ENCODE measurements at places on chromosomes 1 and 21. TPM values are rescaled to one million over a fixed set of nuclear protein-coding genes. Genes with fewer than 3 reads are reported as not detected.
A peak's percentile ranks its signal among the peaks of the same experiment; 100 is the strongest.

AHCYL1 gene
- polyA plus RNA-seq, result 83.2 TPM

DESI2 gene
- 67.8 TPM for polyA plus RNA-seq

KRTAP24-1 gene
- not detected for polyA plus RNA-seq

CD48 gene
- 6.3 TPM for polyA plus RNA-seq

GRCh38 chr21:16084776-16085364 is 355.1 kb downstream of the USP25 start:
- no peak for DNase-seq

- no peak for DNase-seq
Observed at GRCh38 chr1:44489481-44489880, 84.4 kb downstream of the RNF220 start.

GRCh38 chr21:23921670-23922418 is 1685.4 kb downstream of the MRPL39 start:
- DNase-seq, result no peak

DNA sequence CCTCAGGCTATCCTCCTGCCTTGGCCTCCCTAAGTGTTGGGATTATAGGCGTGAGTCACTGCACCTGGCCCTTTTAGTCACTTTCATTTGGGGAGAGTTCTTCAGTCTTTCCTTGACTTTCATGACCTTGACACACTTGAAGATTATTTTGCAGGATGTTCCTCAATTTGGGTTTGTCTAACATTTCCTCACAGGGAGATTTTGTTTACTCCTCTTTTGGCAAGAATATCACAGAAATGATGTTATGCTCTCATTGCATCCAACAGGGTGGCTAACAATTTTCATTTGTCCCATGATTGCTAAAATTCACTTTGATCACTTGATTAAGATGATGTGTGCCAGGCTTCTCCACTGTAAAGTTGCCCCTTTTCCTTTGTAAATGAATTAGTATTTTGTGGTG is 164.0 kb downstream of the ADSS2 start:
- DNase-seq, result no peak

DNA sequence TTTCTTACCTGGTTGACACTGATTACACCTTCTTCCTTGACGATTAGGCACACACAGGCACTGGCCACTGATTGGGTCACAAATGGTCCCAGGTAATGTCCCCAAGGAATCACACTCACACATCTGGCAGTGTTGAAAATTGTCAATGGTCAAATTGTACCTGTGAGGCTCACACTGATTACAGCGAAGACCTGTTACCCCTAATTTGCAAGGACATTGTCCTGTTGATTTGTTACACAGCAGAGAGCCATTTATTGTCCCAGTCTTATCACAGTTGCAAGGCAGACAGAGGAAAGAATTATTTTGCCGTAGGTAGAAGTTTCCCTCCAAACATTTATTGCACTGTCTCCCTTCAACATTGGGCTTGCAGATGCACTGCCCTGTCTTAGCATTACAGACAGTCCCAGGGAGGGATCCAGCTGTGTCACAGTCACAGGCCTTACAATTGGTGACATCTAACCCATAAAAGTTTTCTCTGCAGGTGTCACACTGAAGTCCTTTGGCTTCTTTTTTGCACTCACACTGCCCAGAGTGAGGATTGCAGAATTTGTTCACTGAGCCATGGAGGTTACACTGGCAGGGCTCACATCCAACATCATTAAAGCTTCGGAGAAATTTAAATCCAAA is 176.6 kb downstream of the USH2A start:
- DNase-seq, result no peak

- no peak for DNase-seq
Observed at GRCh38 chr1:175817445-175817844, 74.0 kb upstream of the TNR start.

DNA sequence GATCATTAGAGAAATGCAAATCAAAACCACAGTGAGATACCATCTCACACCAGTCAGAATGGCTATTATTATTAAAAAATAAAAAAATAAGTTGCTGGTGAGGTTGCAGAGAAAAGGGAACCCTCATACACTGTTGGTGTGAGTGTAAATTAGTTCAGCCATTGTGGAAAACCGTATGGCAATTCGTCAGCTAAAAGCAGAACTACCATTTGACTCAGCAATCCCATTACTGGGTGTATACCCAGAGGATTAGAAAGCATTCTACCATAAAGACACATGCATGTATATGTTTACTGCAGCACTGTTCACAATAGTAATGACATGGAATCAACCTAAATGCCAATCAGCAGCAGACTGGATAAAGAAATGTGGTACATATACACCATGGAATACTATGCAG is 42.2 kb downstream of the GIPC2 start:
- no peak for DNase-seq

- DNase-seq, result peak; percentile 92
Observed at GRCh38 chr1:27659497-27660299, 12.3 kb downstream of the IFI6 start.

DNA sequence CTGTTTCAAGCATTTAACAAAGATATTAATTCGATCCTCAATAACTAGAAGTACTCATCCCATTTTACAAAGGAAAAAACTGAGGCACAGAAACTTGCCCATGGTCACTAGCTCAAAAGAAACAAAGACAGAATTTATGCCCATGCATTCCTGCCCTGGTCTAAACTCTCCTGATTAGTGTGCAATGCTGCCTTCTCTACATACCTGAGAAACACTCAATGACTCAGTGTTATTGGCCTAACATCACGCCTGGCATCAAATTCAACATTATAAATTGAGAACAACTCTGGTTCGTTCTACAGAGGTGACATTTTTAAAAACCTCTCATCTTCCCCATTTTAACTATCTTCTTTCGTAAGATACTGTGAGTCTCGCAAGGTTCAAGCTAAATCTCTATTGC is 5.2 kb downstream of the APP start:
- no peak for DNase-seq

DNA sequence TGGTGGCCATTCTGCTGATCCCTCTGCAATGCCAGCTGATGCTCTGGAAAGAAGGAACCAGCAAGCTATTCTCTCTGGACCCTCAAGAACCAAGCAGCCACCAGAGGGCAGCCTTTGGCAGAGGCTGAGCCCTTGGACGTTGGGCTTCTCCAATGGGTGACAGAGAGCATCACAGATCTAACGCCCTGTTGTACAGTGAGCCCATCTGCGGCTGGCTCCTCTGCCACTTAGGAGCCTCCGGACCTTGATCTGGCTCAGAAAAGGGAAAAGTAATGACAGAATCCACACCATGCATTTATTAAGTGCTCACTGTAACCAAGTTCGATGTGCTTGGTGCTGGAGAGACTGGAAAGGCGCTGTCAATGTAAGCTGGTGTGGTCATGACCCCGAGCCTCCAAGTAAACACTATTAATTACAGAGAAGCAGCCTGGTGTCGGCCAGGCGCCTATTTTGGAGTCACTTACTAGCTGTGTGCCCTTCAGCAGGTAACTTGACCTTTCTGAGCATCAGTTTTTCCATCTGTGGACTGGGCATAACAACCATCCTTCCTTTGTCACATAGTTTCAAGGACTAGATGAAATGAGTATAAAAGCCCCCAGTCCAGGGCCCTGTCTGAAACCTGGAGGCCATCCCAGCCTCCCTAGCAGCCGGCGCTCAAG is 34.9 kb downstream of the ECE1 start:
- peak; percentile 86 for DNase-seq

- no peak for DNase-seq
Observed at GRCh38 chr1:34768856-34769255, 9.3 kb downstream of the GJB4 start.

DNA sequence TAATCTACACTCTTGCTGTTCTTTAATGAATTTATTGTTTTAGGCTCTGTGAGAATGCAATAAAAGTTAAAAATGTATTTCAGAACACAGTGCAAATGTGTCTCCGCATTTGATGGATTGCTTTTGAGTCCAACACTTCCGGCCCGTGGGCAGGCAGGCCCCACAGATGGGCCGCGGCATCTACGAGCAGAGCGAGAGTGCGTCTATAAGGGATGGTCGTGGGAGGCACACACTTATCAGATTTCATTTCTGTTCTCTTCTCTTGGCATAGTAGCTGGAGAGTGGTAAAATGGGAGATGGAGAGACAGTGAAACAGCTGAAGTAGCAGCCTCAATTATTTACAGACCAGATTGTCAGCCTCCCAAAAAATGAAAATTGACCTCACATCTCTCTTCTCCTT is 134.2 kb downstream of the NAV1 start:
- DNase-seq, result no peak

- no peak for DNase-seq
Observed at GRCh38 chr1:184545601-184546000, 158.8 kb downstream of the C1orf21 start.
